ENCODE measurements at places on chromosomes 2 and 18.

GRCh38 chr18:50791599-50792438 lies 28.0 kb downstream of the MRO start:
- no peak for DNase-seq

- DNase-seq, result no peak
Observed at GRCh38 chr2:70961648-70961994, 16.8 kb upstream of the ANKRD53 start.

- no peak for DNase-seq
Observed at GRCh38 chr2:175698061-175698460, 304.0 kb downstream of the LNPK start.

DNA sequence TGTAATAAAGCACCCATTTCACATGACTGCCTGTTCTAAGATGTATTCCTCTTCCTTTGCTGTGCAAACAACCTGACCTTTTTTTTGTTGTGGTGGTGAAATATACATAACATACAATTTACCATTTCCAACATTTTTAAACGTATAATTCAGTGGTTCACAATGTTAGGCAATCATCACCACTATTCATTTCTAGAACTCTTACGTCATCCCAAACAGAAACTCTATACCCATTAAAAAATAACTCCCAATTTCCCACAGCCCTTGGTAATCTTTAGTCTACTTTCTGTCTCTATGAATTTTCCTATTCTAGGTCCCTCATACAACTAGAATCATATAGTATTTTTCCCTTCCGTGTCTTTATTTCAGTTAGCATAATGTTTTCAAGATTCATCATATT lies 36.7 kb downstream of the RND3 start:
- no peak for DNase-seq

- DNase-seq, result peak; percentile 55
Observed at GRCh38 chr2:227370791-227371312, 8.3 kb downstream of the TM4SF20 start.

- no peak for DNase-seq
Observed at GRCh38 chr2:88668862-88669261, 22.6 kb upstream of the RPIA start.

- DNase-seq, result no peak
Observed at GRCh38 chr2:149290662-149291061, 39.7 kb upstream of the LYPD6 start.

DNA sequence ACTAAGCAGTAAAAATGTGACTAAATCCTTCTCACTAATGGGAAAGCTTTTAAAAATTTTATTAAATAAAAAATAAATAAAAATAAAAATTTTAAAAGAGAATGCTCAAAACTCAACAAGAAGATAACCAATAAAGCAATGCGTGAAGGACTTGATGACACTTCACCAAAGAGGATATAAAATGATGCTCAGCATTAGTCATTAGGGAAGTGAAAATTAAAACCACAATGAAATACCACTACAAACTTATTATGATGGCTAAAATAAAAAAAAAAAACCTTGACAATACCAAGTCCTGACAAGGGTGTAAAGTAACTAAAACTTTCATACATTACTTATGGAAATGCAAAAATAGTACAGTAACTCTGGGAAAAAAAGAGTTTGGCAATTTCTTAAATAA lies 3.3 kb upstream of the WDR75 start:
- DNase-seq, result no peak

GRCh38 chr2:24824966-24825882 lies 32.0 kb downstream of the CENPO start:
- no peak for DNase-seq

DNA sequence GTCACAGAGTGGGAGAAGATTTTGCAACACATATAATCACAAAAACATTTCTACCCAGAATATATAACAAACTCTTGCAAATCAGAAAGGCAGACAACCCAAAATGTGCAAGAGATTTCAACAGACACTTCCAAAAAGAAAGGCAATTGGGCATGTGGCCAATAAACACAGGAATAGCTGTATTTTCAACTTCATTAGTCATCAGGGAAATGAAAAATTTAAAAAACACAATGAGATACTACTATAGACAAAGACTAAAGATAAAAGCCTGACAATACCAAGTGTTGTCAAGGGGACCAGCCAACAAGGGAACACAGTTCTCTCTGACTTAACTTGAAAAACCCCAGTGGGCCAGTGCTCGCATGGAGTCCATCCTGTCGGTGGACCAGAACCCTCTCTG lies 40.5 kb downstream of the MTHFD2 start:
- DNase-seq, result peak; percentile 58

DNA sequence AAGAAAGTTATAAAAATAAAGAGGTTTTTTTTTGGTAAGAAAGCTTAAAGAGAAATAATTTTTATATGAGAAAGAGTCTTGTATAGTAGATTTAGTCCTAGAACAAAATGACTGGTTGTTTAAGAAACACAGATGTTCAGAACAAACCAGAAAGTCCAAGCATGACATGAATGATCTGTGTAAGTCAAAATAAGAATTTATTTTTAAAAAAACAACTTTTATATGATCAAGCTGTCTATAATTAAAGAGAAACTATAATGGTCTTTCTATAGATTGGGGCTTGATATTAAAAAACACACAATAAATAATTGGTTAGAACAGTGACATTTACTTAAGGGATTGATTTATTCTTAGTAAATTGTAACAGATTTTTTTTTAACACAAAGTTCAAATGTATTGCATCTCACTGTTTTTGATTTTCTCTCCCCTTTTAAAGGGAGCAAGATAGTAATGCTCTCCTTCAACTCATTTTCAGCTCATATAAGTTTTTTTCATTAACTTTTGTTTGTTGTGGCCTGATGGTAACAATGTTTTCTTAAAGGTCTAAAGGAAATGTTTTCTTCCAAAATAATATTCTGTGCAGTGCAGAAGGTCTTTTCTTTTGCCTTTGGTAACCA lies 1256.8 kb downstream of the LRP1B start:
- DNase-seq, result no peak

- no peak for DNase-seq
Observed at GRCh38 chr2:204154863-204155262, 218.3 kb downstream of the ICOS start.

DNA sequence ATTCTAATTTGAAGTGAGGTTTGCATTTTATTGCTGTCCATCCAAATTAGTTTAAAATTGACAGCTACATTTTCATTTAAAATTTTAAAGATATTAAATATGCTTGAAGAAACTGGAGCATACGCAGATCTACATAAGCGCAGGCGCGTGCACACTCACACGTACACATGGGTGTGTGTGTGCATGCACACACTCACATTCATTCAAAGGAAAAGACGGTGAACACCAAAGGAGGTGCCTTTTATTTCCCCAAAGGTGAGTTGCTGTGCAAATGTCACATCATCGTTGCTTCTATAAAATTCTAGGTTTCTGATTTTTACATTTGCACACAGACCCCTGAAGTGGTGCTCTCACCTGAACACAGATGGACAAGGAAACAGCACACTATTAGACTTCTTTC lies 194.2 kb downstream of the GRB14 start:
- DNase-seq, result no peak

- DNase-seq, result no peak
Observed at GRCh38 chr2:230268606-230269243, 43.2 kb downstream of the SP140 start.

DNA sequence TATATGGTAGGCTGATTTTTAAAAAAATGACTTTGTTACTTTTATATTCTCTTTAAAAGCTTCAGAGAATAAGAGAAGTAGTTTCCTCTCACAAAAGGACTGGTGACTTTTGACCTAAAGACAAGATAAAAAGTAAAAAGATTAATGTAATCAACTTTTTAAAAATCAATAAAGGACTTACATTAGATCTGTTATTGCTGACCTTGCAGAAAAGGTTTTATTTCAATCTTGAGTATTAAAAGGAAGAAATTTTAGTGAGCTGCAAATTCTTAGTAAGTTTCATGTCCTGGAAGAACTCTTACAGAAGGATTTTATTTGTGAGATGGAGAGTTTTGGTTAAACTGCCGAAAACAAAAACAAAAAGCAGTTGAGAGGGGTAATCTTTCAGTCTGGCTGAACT lies 2.2 kb upstream of the GAREM1 start:
- no peak for DNase-seq

DNA sequence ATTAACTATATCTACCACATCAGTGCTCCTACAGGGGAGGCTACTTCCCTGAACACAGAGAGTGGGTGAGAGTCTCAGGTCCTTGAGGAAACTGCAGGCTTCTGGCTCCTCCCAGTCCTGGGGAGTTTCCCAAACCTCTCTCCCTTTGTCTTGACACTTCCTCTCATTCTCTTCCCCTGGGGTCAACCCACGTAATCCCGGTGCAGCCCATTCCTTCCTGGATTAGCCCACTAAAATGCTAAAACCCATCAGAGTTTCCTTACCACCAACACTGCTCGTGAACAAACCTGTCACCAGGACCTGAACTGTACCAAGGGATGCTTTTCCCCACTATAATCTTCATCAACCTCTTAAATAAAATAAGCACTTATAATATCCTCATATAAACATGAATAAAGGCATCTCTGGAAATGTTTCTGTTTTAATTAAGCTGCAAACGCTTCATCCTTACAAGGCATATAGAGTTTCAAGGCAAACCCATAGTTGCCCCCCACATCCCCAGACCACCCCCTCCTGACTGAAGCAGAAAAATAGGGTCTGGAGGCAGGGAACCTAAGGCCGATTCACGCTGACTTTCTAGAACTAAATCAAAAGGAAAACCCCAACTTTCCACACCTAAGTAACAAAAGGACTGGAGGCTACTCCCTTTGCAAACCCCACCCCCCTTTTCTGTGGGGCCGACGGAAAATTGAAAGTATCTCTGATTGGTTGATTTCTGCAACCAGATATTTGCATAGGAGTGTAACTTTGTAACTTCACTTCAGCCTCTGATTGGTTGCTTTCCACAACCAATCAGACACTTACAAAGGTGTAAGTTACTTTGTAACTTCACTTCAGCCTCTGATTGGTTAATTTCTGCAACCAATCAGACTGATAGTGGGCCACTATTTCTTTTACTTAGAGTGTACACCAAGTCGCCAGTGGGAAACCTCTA lies 19.0 kb downstream of the TMSB10 start:
- peak; percentile 78 for DNase-seq

- no peak for DNase-seq
Observed at GRCh38 chr2:125581557-125581956, 1074.4 kb upstream of the GYPC start.

DNA sequence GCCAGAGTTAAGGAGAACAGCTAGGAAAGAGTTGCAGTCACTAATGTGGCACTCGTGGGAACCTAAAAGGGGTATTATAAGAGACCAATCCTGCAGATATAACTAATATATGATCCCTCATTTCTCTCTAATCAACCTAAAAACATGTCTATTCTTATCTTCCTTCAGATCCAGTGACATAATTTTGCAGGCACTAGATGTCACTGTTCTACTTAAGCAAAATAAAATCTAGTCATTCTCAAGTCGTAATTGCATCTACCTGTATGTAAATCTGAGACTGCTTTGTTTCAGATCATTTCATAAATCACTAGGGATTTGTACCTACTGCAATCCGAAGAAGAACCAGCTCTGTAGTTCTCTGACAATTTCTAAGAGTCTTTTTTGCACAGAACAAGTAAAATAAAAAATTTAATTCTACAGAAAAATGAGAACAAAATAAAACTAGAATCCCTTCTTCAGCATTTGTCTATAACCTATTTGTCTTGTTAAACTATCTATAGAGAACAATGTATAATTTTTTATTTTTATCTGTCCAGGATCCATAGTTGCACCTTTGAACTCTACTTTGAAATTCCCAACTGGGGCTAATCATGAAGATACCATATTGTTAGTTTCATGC lies 56.5 kb upstream of the ERBB4 start:
- peak; percentile 35 for DNase-seq

GRCh38 chr2:64631771-64632170 lies 21.9 kb downstream of the SERTAD2 start:
- no peak for DNase-seq

- no peak for DNase-seq
Observed at GRCh38 chr2:12612671-12613070, 104.1 kb upstream of the TRIB2 start.

DNA sequence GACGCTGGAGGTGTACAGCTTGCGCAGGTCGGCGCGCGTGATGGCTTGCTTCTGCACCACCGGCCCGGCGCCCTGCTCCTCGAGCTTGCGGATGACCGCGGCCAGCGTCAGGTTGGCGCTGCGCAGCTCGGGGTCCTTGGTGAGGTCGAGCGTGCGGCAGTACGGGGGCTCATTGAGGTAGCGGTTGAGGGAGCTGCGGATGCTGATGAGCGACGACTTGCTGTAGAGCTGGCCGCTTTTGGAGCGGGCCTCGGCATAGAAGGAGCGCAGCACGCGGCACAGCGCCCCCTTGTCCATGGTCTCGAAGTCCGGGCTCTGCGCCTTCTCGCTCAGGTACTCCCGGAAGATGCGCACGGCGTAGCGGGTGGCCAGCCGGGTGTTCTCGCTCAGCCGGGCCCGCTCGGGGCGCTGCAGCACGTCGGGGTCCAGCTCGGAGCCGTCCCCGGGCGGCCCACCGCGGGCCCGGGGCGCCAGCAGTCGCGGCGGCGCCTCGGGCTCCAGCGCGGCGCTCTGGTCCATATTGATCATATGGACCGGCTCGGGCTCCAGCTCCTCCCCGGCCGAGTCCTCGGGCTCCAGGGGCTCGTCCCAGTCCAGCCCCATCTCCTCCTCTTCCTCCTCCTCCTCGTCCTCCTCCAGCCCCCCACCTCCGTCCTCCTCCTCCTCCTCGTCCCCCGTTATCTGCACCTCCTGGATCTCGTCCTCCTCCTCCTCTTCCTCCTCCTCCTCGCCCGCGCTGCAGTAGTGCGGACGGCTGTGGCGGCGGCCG lies 523 bp downstream of the KCTD1 start:
- peak; percentile 81 for DNase-seq

DNA sequence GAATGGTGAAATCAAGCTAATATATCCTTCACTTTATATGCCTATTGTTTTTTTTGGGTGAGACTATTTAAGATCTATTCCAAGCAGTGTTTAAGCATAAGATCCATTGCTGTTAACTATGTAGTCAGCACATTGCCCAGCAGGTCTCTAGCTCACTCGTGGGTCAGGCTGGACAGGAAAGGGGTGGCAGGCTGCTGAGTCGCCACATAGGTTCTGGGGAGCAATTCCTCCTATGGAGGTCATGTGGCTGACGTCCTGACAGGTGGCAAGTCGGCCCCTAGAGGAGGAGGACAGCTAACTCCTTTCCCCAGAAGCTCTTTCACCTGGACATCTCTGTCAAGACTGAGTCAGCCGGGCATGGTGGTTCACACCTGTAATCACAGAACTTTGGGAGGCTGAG lies 13.9 kb upstream of the RAB31 start:
- DNase-seq, result no peak

- no peak for DNase-seq
Observed at GRCh38 chr2:79972661-79973060, 331.9 kb downstream of the LRRTM1 start.

Data from foreskin keratinocyte (primary cell).